ENCODE measurements at places on chromosomes 6 and 20. TPM values are rescaled to one million over a fixed set of nuclear protein-coding genes. Genes with fewer than 3 reads are reported as not detected.

DNA sequence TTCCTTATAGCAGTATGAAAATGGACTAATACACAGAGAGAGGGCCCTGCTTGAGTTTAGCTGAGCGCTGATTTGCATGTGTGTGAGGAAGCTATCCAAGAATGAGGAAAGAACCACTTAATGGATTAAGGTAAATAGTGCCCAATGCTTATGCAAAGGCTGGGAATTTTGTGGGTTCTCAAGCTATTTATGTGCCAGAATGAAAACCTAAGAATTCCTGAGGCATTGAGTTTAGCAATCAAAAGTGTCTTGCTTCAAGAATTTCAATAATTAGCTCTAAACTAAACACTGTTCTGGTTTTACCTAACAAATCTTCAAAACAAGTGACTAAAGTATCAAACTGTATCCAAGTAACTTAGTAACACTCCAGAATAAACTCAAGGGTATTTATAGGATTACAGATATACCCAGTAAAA lies 7.0 kb upstream of the OR14J1 start:
- DNase-seq = no peak

GRCh38 chr6:47679322-47679906 lies 19.0 kb upstream of the ADGRF4 start:
- DNase-seq = no peak

- no peak for DNase-seq
Observed at GRCh38 chr6:42714098-42714761, 8.2 kb downstream of the PRPH2 start.

FOXS1 gene
- total RNA-seq = 0.64 TPM

- DNase-seq = no peak
Observed at GRCh38 chr6:96563853-96564252, 925 bp downstream of the FHL5 start.

DNA sequence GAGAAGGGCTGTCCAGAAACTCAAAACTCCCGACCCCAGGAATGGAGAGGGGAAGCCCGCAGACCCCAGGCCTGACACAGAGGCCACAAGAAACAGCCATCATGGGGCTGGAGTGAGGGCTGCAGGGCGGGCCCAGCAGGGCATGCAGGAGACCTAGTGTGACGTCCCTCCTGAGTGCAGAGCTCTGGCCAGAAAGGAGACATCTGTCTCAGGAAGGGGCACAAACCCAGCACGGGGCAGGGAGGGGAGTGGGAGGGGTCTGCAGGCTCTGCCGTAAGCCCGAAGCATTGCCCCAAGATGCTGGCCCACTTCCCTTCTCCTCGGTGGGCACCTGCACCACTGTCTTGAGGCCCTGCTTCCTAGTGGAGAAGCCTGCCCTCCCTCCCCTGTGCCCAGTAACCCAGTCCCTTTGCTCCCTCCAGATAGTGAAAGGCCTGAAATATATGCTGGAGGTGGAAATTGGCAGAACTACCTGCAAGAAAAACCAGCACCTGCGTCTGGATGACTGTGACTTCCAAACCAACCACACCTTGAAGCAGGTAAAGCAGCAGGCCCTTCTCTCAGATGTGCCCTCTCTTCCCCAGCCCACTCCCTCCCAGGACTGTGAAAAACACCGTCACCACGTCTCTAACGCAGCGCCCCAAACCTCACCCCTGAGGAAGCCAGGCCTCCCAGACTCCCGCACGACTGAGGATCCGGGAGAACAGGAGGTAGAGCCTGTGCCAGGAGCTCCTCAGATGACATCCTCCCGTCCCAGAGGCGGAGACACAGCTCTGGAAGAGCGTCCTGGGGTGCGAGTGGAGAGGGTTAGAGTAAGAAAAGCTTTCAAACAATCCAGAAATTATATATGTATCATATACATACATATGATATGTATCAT lies 9.7 kb downstream of the CST7 start:
- no peak for DNase-seq

SLC22A23 gene
- 14.8 TPM for total RNA-seq

DNA sequence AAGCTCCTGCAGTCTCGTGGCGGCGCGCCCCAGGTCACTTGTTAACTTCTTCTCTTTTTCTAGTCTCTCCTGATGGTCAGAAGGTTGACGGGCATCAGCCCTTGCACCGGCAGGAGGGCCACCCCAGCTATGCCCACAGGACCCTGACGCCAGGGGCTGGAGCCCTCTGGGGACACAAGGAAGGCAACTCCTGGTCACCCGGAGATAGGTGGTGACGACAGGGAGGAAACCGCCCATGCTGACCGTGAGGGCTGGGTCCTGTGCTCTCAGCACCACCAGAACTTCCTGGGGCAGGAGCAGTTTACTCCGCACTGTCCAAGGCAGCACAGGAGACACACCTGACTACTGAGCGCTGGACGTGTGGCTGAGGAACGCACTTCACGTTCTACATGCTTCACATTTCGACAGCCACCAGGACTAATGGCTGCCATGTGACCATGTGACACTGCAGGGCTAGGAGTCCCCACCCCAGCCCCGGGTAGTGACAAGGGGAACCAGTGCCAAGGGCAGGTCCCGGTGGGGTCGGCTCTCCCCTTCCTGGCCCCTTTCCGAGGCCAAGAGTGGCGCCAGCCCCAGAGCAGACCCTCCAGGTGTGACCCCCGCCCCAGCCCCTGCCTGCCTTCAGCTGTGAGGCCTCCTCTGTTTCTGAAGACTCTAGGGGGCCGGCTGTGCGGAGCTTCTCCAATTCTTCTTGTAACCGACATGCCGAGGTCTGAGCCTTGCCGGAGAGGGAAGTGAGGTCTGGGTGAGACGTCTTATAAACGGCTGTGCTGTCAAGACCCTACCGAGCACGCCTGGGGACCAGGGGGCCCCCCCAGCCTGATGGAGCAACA lies 45.2 kb downstream of the DSTN start:
- DNase-seq = no peak

ZSCAN12 gene
- 6.1 TPM for total RNA-seq
